Right atrium auricular region (tissue), 2 donors: ENCODE measurements at places on chromosomes 6 and 20.
A peak's percentile ranks its signal among the peaks of the same experiment; 100 is the strongest.

- DNase-seq, result no peak
Measured at GRCh38 chr20:14234666-14235295, 102.6 kb downstream of the FLRT3 start.

GRCh38 chr6:16623731-16624130 is 137.5 kb downstream of the ATXN1 start:
- DNase-seq, result no peak

DNA sequence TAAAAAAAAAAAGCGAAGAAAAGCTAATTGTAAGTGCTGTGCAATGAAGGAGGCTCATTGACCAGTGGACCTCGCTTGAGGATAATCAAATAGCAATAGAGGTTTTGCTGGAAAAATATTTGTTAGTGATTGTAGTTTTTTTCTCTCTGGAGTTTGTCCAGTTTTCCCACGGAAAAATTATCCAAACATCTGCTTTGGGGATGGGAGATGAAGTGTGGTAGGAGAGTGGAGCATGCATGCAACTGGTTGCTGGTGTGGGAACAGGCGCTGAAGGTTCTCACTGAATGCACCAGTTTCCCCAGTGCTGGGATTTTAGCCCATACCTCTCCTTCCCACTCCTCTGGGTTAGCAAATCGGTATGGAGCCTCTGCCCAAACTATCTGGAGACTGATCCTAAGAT is 281.7 kb upstream of the TAB2 start:
- no peak for DNase-seq

DNA sequence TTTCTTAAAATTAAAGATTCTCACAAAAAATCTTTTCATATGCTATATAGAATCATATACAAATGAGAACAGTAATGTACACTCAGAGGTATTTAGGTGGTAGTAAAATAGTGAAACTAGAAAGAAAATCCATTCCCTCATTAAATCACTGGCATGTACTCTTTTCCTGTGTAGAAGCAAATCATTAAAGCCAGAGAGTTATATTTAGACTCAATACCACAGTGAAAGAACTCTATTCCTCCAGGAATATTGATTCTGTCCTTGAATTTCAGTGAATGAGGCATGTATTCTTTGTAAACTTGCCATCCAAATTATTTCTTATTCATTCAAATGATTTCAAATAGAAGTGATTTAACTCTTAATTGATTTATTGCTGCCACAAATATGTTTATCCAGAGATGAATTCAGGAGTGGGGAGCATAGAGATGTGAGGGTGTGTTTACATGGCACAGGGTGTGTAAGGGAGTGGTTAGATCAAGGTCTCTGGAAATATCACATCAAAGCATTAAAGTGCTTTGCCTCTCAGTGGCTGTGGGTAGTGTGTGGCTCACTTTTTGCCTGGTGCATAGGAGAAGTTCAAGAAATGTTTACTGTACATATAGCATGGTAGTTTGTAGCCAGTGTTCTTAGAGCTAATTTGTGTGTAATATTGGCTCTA is 141.2 kb downstream of the FAM83B start:
- DNase-seq, result no peak

- no peak for DNase-seq
Measured at GRCh38 chr20:1793821-1794220, 101.4 kb upstream of the SIRPA start.

DNA sequence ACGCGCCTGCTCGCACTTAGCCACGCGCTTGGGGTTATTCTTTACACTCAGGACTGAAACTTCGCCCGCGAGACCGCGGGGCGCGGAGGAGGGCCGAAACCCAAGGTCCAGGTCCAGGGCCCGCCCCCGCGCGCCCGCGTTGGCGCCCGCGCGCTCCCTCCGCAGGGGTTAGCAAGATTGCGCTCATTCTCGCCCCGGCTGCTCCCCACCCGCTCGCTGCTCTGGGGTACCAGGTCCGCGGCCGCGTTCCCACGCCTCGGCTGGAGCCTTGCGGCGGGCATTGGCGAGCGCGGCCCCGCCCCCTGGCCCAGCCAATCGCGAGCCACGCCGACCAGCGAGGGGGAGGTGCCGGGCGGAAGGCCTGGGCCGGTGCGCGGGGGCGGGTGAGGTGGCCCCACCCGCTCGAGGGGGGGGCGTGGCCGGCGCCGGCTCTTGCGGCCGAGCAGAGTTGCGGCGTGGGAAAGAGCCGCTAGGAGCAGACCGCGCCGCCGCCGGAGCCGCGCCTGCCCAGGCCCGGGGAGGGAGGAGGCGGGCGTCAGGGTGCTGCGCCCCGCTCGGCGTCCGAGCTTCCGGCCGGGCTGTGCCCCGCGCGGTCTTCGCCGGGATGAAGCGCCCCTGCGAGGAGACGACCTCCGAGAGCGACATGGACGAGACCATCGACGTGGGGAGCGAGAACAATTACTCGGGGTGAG is at the start of gene HEY2:
HEY2 (plus strand) TSS at position 460 of the 692 bp plus-strand sequence; CDS start at position 605, 145 bp downstream.
- peak; percentile 89 for DNase-seq

GRCh38 chr6:35352735-35353134 is 10.4 kb downstream of the PPARD start:
- no peak for DNase-seq

- DNase-seq, result no peak
Measured at GRCh38 chr6:110359556-110359955, 1.4 kb upstream of the METTL24 start.

DNA sequence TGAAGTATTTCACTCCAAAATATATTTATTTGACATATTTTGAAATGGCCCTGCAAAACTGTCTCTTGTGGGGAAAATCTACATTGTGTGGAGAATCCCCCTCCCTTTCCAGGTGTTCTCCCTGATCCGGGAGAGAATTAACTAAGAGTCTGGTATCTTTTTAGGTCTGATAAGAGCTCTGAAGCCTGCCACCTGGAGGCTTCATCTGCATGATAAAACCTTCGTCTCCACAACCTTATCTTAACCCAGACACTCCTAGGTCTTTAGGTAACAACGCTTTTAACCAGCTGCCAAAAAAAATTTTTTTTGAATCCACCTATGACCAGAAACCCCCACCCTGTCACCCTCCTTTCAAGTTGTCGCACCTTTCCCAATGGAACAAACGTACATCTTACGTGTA is 43.0 kb downstream of the FAM184A start:
- DNase-seq, result no peak

- no peak for DNase-seq
Measured at GRCh38 chr6:159555082-159555875, 137.8 kb downstream of the SOD2 start.

DNA sequence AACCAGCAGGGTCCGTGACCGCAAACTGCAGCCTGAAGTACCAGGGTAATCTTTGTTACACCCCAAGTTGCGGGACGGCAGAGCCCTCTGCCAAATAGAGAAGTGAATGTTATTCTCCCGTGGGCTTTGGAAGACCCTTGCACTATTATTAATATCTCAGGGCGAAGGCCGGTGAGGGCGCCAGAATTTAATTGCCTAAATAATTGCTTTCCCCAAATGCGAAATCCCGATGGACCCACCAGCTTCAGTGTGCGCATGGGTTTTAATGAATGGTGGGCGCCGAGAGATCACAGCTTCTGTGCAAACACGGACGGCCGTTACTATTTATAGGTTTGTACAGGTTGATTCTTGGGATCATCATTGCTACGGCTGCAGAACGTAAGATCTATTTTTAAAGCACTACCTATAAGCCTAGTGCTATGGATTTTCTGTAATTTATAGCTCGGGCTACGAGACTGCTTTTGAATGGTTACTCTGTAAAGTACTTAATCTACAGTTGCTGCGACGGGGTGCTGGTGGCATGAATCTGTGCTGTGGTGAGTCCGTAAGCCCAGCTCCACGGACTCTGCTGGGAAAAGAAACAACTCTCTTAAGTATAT is 15.2 kb upstream of the PHACTR3 start:
- DNase-seq, result no peak

DNA sequence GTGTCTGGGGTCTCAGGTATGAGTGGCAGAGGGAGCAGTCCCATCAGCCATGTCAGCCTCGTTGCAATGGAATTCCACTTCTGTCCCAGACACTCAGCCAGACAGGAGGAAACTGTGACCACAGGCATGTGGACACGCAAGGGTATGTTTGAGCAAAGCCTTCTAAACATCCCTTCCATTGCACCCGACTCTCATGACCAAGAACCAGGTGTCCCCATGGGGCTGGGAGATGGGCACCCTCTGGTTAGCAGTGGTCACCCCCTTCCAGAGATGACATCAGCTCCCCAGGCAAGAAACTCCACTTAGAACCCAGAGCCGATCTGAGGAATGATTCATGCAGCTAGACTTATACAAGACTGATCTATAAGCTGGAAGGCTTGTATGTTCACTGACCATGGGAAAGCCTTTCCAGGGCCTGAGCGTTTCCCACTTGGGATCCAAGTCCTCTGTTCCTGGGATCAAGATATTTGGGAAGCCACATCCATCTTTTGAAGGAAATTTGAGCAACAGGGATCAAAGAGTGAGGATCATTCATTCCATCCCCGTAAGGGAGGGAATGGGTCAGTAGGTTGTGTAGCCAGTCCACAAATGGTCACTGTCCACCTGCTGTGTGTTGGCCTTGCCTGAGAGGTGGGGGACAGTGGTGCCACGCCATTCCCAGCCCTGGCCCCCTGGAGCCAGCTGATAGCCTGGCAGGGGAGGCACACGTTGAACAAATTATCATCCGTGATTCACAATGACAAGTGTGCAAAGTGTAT is 3.9 kb upstream of the MRGBP start:
- DNase-seq, result no peak

- no peak for DNase-seq
Measured at GRCh38 chr6:45959534-45960145, 56.0 kb downstream of the CLIC5 start.

- DNase-seq, result no peak
Measured at GRCh38 chr6:132515386-132515785, 2.5 kb upstream of the STX7 start.

DNA sequence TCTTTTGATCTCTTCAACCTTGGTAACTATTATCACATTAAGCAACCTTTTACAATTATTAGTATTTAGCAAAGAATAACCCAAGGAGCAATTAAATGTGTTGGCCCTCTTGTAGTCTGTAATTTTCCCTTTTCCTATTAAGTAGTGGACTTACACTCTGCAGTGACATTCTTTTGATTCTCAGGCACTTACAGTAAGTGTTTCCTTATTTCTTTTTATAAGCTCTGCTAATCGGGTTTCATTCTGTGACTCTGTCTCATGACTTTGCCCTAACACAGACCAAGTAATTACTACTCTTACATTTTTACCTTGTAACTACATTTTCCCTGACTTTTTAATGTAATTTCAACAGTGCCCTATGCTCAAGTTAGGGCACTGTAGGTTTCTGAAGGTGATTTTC is 104.0 kb upstream of the EPHA7 start:
- no peak for DNase-seq

GRCh38 chr20:63752411-63753101 is 13.0 kb downstream of the SLC2A4RG start:
- DNase-seq, result no peak

DNA sequence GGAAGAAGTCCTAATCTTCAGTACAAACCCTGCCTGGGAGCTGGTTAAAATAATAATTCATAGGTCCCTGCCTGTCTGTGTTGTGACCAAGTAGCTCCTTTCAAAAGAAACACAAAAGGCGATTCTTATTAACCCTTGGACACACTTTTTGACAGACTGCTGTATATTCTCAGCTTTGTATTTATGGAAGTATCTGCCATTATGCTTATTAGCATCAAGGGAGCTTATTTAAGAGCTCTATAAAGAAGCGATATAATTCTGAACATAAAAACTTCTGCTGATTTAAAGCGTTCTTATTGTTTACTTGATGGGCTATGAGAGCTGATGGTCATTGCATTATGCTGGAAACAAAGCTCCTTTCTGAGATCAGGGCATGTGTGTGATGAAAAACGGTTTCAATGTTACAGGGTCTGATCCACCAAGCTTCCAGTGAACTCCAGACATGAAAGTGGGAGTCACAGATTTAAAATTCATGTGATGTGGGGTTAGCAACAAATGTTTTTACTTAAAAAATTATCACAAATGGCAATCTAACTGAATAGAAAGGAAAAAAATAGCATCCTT is 181.8 kb upstream of the PDE10A start:
- no peak for DNase-seq

DNA sequence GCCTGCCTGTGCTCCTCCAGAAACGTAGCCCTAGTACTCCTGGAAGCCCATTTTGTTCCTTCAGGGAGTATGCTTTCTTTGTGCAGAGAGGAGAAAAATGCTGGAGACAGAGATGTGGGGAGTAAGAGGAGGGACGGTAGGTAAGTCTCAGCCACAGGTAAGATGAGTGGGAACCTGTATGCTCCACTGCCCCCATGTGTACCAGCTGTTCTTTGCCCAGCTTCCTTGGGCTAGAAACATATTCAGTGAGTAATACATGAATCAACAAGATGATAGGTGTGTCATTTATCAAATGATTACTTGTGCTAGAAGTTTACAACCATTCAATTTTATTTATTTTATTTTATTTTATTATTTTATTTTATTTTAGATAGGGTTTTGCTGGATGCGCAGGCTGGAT is 13.6 kb upstream of the CEP85L start:
- DNase-seq, result no peak

- no peak for DNase-seq
Measured at GRCh38 chr6:32110632-32111031, 1.5 kb upstream of the TNXB start.

- DNase-seq, result no peak
Measured at GRCh38 chr6:21390532-21391213, 202.9 kb upstream of the SOX4 start.

GRCh38 chr6:113089056-113089455 is 741.9 kb downstream of the RFPL4B start:
- no peak for DNase-seq

GRCh38 chr6:129695373-129696027 is 14.5 kb downstream of the ARHGAP18 start:
- DNase-seq, result no peak

DNA sequence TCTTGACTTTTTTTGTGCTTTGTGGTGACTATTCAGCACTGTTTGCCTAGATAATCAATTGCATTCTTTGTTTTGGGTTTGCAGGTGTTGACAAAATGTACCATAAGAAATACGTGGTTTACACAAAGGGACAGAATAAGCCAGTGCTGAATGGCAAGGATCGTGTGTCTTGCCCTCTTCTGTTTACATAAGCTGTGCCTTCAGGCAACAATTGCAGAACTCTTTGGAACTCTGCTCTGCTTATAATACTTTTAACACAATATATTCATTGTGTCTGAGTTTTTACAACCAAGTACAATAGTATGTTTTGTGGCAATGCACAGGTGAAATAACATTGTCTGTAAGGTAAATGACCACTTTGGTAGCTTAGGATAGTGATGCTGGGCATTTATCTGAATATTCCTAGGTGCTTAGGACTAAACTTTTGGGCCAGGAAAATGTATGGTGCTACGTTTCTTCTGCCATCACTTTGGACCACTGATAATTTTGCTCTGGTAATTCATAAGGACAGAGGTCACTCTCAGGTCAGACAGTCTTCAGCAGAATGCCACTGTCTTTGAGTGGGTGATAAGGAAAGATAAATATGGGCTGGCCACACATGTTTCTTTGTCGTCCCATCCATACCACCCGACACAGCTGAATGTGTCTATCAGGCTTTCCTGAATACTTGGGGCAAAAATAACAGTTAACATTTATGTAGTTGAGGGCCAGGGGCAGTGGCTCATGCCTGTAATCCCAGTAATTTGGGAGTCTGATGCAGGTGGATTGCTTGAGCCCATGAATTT is 344.6 kb upstream of the IMPG1 start:
- DNase-seq, result no peak

- DNase-seq, result no peak
Measured at GRCh38 chr6:24858177-24858653, 59.5 kb upstream of the ARMH2 start.

GRCh38 chr6:53112871-53113270 is 35.8 kb downstream of the GCM1 start:
- DNase-seq, result no peak
